Retina (tissue), 1 donor: ENCODE measurements at places on chromosomes 16 and 17.

GRCh38 chr17:44203731-44204440 is 4.2 kb upstream of the ATXN7L3 start:
- DNase-seq, result peak; percentile 59

DNA sequence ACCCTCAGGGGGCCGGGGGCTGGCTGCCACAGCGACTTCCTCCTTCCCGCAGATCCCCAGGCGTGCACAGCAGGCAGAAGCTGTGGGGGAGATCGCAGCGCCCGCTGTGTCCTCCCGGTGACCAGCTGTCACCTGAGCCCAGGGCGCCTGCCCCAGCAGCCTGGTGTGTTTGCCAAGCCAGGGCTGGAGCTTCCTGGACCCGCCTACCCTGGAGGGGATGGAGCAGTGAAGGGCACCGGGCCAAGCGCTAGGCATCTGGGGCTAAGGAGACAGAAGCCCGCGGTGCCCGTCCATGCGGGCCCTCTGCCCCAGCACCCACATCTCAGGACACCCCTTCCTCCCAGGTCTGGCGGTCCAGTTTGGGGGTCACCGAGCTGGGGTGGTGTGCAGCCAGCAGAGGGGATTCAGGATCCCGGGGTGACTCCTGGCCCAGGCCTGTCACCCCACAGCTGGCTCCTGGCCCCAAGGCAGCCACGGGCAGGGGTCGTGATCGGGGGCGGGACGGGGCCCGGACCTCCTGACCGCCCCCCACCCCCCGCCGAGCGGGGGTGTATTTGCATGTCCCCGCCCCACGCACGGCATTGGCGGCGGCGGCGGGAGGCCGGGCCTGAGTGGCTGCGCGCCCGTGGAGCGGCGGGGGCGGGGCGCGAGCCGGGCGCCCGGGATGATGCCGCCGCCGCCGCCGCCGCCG is at the start of gene RAB26:
Gene RAB26 (plus strand): TSS at position 645 of the 691 bp plus-strand sequence. CDS start 159 bp downstream, outside the sequence.
- DNase-seq, result peak; percentile 80

GRCh38 chr16:31465788-31466370 is 6.1 kb upstream of the TGFB1I1 start:
- DNase-seq, result no peak

DNA sequence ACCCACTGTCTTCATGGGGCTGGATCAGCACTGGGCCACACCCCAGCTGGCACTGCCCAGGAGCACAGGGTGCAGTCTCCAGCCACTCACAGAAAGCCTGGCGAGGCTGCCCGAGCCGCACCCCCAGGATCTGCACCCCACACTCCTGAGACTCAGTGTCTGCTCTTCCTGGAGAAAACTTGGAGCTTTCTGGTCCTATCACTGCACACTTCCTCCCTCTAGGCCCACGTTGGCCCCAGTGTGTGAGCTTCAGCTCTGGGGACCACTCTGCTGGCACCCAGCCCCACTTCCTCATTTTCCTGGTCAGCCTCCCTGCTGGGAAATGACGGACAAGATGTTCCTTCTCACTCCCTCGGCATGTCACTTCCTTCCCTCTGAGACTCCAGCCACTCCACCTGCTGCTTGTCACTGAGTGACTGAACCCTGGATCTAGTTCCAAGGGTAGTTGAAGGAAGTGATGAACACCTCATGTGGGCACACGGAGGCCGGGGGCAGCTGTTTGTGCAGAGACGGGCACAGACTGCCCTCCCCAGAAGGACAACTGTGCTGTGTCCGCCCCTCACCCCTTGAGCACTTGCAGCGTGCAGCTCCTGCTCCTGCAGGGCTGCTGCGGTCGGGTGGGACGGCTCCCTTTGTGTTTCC is 29.0 kb downstream of the ZC3H18 start:
- DNase-seq, result no peak

- DNase-seq, result no peak
Measured at GRCh38 chr17:65794572-65794971, 233.1 kb upstream of the AXIN2 start.

DNA sequence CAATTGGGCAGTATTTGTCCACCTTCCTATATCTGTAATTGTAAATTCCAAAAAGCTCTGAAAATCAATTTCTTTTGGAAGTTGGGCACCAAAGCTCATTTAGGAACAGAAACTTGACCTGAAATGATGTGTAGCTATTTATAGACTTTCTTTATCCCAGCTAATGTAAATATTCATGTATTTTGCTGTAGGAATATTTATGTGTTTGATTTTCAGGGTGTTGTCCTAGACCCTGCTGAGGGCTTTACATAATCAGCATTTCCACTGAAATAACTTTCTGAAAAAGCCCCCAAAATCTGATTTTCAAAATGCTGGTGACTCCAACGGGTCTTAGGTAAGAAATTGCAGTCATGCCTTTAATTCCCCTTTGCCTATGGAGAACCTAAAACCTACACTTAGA is 4.1 kb downstream of the RBFOX1 start:
- DNase-seq, result no peak

GRCh38 chr16:58120234-58120633 is 8.9 kb downstream of the CFAP20 start:
- no peak for DNase-seq

GRCh38 chr17:48445248-48445620 is 15.2 kb upstream of the SKAP1 start:
- no peak for DNase-seq

DNA sequence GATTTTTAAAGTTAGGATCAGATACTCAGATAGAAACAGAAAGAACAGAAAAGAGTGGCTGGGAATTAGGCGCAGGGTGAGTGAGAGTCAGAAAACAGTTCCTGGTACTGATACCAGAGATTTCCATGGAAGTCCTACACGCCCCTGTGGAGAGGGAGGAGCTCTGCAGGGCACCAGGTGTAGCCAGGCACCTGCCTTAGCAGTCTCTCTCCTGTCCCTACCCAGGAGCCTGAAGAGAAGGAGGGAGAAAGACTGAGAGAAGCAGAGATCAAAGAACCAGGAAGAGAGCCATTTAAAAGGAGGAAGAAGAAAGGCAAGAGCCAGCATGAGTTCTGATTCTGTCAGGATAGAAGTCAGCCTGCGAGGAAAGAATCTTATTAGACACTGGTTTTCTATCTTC is 65.0 kb downstream of the CBLN1 start:
- DNase-seq, result no peak

- no peak for DNase-seq
Measured at GRCh38 chr17:60542071-60542470, 16.0 kb upstream of the APPBP2 start.

GRCh38 chr16:11181899-11182279 is 74.1 kb downstream of the SOCS1 start:
- no peak for DNase-seq

DNA sequence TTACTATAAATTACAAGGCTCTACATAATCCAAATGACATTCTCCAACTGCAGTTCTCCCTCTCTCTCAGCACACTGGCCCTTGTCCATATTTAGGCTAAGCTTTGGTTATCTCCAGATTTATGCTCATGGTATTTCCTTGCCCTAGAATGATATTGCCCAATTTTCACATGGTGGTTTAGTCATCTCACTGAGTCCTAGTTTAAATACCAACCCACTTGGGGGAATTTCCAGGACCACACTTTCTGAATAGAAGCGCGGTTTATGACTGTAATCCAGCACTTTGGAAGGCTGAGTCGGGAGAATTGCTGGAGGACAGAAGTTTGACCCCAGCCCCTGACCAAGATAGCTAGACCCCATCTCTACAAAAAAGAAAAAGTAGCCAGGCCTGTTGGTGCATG is 280.1 kb upstream of the MON1B start:
- DNase-seq, result no peak

DNA sequence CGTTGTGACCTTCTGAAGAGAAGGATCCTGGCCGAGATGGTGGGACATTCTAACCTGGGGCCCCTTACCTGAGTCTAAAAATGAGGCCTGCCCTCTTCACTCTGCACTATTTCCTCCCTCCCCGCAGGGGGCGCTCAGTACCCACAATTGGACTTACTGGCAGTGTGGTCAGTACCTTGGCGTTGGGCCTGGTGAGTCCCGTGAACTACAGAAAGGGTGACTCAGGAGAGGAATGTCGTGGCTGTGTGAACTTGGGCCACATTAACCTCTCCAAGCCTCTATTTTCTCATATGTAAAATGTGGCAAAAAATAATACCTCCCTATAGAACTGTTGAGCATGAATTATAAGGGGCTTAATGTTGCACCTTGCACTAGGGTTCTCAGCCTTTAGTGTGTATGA is 3.9 kb downstream of the RSAD1 start:
- peak; percentile 66 for DNase-seq

DNA sequence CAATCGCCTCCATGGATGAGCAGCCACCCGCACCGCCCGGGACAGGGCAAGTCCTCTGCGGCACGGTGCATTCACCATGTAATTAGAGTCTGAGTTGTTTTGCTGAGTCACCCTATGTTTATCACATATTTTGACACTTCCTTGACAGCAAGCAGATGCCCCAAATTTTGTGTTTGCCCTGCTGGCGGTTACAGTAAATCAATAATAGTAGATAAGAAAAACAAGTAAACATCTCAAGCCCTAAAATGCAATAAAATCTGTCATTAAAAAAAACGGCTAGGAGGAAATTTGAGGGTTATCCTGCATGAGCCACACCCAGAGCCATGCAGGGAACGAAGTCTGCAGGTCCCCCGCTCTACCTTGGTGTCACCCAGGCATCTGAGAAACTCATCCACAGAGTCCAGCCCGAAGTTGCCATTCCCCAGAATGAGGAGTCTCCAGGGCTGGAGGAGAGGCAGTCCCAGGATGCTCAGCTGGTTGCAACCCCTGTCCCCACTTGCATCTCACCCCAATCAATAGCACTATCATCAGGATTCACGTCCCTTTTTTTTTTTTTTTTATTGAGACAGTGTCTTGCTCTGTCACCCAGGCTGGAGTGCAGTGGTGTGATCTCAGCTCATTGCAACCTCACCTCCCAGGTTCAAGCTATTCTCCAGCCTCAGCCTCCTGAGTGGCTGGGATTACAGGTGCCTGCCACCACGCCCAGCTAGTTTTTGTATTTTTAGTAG is 16.5 kb upstream of the ST6GALNAC1 start:
- peak; percentile 32 for DNase-seq

DNA sequence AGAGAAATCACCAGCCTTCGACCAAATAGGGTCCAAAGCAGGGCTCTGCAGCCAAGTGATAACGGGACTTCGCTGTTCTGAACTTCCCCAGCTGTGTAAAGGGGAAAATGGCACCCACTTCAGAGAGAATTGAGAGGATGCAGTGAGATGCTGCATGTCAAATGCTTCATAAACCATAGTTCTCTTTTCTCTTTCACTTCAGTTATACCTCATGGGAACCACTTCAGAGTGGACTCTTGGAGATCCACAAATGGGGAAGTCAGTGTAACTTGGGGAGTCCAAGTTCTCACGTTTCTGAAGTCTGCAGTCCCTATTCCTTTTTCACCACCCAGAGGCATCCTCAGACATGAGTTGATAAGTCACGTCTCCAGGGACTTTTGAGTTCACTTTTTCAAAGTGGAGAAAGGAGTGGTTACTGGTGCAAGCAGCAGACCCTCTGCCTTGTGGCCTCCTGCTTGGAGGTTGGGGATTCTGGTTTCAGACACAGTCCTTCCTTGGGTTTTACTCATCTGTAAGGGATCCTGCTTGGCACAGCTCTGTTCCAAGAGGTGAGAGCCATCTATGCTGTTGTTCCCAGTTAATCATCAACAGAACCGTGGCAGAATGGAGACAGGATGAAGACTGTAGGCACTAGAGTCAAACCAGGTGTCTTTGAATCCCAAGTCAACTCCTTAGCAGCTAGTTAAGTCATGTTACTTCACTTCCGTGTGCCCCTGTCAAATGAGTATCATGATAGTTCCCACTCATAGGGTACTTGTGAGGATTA is 123.4 kb upstream of the NOL11 start:
- DNase-seq, result no peak

DNA sequence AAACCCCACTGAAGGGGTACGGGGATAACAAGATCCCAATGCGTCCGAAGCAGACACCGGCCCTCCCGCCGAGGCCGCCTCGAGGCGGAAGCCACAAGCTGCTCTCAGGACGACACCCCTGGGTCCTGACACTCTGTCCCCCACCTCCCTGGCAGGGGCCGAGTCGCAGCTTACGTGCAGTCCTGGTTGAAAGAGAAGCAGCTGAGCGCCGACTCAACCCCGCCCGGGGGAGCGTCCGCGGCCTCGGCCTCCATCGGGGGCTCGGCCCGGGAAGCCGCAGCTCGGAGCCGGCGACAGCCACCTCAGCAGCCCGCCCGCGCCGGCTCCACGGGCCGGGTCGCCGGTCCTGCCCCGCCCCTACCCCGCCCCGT is at the start of gene WIPI1:
Gene WIPI1 (minus strand): TSS at position 329 of the 371 bp plus-strand sequence. CDS start 75 bp downstream, at position 254.
- peak; percentile 74 for DNase-seq

- no peak for DNase-seq
Measured at GRCh38 chr17:47949946-47950345, 7.7 kb downstream of the PRR15L start.

- no peak for DNase-seq
Measured at GRCh38 chr16:85867189-85867588, 31.8 kb upstream of the IRF8 start.
